HFFc6 (cell line): ENCODE measurements at places on chromosomes 2 and 18. TPM values are rescaled to one million over a fixed set of nuclear protein-coding genes. Genes with fewer than 3 reads are reported as not detected.

- peaks cover 35% of the 10 kb centered on the region for H3K4me1 ChIP-seq
- H3K27ac ChIP-seq = no peak overlapping the region
- DNase-seq = no peak
Observed at GRCh38 chr18:22387364-22387763, 30.4 kb downstream of the CTAGE1 start.

- no peaks in the 10 kb centered on the region for H3K4me1 ChIP-seq
- no peak overlapping the region for H3K27ac ChIP-seq
- no peaks in the 10 kb centered on the region for H3K36me3 ChIP-seq
- no peaks in the 10 kb centered on the region for H3K27me3 ChIP-seq
- H3K4me3 ChIP-seq = no peak overlapping the region
Observed at GRCh38 chr2:167891841-167892240, 355.6 kb downstream of the STK39 start.

Gene DYNC2LI1
- 10.2 to 12.9 TPM (median 12.1 TPM) in 3 replicates for total RNA-seq

GRCh38 chr2:47160211-47160610 is 5.1 kb upstream of the STPG4 start:
- DNase-seq = no peak
- peaks cover 54% of the 10 kb centered on the region for H3K36me3 ChIP-seq
- no peaks in the 10 kb centered on the region; the same call in 1 of the 2 replicates for H3K27me3 ChIP-seq
- peak overlapping the region; percentile 66; the same call in 1 of the 2 replicates for H3K27ac ChIP-seq
- H3K4me1 ChIP-seq = peaks cover 55% of the 10 kb centered on the region

DNA sequence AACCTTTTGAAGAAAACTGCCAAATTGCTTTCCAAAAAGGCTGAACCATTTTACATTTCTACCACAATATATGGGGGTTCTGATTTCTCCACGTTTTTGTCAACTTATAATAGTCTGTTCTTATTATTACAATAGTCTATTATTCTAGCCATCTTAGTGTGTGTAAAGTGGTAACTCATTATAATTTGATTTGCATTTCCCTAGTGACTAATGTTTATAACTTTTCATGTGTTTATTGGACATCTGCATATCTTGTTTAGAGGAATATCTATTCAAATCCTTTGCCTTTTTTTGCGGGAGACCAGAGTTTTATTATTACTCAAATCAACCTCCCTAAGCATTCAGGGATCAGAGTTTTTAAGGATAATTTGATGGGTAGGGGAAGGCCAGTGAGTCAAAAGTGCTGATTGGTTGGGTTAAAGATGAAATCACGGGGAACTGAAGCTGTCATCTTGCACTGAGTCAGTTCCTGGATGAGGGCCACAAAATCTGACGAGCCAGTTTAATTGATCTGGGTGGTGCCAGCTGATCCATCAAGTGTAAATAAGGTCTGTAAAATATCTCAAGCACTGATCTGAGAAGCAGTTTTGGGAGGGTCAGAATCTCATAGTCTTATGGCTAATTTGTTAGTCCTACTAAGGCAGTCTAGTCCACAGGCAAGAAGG is 303.4 kb upstream of the NCKAP5 start:
- no peak overlapping the region for H3K27ac ChIP-seq
- H3K4me1 ChIP-seq = peaks cover 6% of the 10 kb centered on the region; the same call in 1 of the 2 replicates
- H3K36me3 ChIP-seq = no peaks in the 10 kb centered on the region
- peaks cover 27% of the 10 kb centered on the region for H3K27me3 ChIP-seq
- H3K4me3 ChIP-seq = no peak overlapping the region

- H3K4me3 ChIP-seq = no peak overlapping the region
- H3K27me3 ChIP-seq = no peaks in the 10 kb centered on the region
- H3K36me3 ChIP-seq = peaks cover 10% of the 10 kb centered on the region; the same call in 1 of the 2 replicates
- no peak for DNase-seq
Observed at GRCh38 chr18:56258178-56258577, 380.2 kb downstream of the TXNL1 start.
